Neural crest cell (in vitro differentiated cells): ENCODE measurements at places on chromosomes 7 and 10.

GRCh38 chr7:140455743-140456142 is 23.6 kb downstream of the MKRN1 start:
- DNase-seq: no peak

- no peak for DNase-seq
Observed at GRCh38 chr10:96921655-96922054, 89.6 kb downstream of the LCOR start.

GRCh38 chr7:132475669-132476116 is 100.6 kb downstream of the PLXNA4 start:
- DNase-seq: no peak

- DNase-seq: no peak
Observed at GRCh38 chr7:140051820-140052219, 10.9 kb downstream of the PARP12 start.
